ENCODE measurements at places on chromosomes 6 and 20. TPM values are rescaled to one million over a fixed set of nuclear protein-coding genes. Genes with fewer than 3 reads are reported as not detected.

- no peak for DNase-seq
- no peaks in the 10 kb centered on the region for H3K36me3 ChIP-seq
- H3K27ac ChIP-seq = no peak overlapping the region
- no peaks in the 10 kb centered on the region for H3K4me1 ChIP-seq
- no peak overlapping the region for H3K4me3 ChIP-seq
Observed at GRCh38 chr20:23186808-23187207, 100.7 kb upstream of the CD93 start.

GRCh38 chr6:83057705-83058321 lies 7.8 kb downstream of the UBE3D start:
- DNase-seq = peak; percentile 76
- H3K4me3 ChIP-seq = no peak overlapping the region
- H3K36me3 ChIP-seq = peaks cover 28% of the 10 kb centered on the region
- H3K4me1 ChIP-seq = no peaks in the 10 kb centered on the region

BHLHE23 gene
- total RNA-seq = not detected

ANGPT4 gene
- total RNA-seq = 0.23 TPM

ATP6V1G2 gene
- 2.7 TPM for total RNA-seq

DNA sequence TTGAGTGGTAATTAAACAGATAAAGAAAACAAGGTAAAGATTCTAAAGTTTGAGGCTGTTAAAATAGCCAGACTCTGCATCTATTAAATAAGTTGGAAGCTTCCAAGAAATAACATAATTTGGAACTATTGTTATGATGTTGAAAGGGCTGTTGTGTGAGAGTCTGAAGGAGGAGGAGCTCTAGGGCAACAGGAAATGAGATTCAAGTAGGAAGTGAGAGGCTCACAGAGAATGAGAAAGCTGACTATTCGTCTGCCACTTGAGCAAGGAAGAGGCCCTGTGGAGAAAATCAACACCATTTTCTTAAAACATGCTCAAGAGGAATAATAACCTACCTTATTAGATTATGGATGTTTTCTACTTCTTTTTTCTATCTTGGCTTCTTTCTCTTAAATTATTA lies 185.2 kb downstream of the SLC24A3 start:
- H3K27me3 ChIP-seq = no peaks in the 10 kb centered on the region
- H3K4me1 ChIP-seq = no peaks in the 10 kb centered on the region
- H3K36me3 ChIP-seq = no peaks in the 10 kb centered on the region
- DNase-seq = no peak
- no peak overlapping the region for H3K27ac ChIP-seq

DNA sequence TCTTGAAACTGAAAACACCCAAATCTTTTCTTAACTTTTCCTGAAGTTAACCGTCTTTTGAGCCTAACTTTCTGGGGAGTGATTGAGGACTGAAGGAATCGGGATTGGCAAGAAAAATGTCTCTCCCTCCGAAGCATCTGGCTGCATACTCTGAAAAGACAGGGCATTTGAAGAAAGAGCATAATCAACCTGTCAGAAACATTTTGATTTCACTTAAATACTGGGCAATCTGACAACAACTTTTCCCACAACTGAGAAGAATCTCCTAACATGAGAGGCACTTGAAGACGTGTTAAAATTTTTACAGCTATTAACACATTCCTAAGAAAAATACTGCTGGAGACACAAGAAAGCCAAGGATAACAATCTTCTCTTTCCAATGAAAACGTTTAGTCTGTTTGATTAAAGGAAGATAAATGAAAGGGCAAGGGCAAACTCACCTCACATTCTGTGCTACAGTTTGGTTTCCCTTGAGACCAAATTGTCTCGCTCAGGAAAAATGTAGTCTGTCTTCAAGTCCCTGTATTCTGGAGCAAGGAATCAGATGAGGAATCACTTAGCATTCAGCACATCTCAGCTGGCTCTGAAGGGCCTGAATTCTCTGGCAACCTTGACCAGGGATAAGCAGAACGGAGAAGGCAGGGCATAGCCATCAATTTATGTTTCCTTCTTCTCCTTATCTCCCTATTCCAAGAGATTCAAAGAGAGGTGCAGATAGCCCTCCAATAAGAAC lies 76.1 kb downstream of the TBX18 start:
- no peaks in the 10 kb centered on the region for H3K27me3 ChIP-seq
- no peaks in the 10 kb centered on the region for H3K36me3 ChIP-seq
- no peak overlapping the region for H3K4me3 ChIP-seq
- no peak overlapping the region for H3K27ac ChIP-seq
- no peak for DNase-seq

SLC17A2 gene
- total RNA-seq = not detected

- no peaks in the 10 kb centered on the region for H3K27me3 ChIP-seq
- peak within 1 kb of the TSS; percentile 88 for H3K4me3 ChIP-seq
- no peaks in the 10 kb centered on the region for H3K36me3 ChIP-seq
- H3K27ac ChIP-seq = peak within 1 kb of the TSS; percentile 97
- no peaks in the 10 kb centered on the region for H3K4me1 ChIP-seq
Observed at GRCh38 chr6:110180228-110181008, at the start of gene CDC40. Gene CDC40 (plus strand): TSS chr6:110180427. CDS start chr6:110180445, 18 bp downstream.

SCGN gene
- total RNA-seq = not detected

- H3K4me3 ChIP-seq = peak overlapping the region; percentile 84
- H3K27ac ChIP-seq = peak overlapping the region; percentile 72
- no peaks in the 10 kb centered on the region for H3K27me3 ChIP-seq
- peaks cover 4% of the 10 kb centered on the region for H3K4me1 ChIP-seq
Observed at GRCh38 chr6:33426590-33427511, 7.0 kb downstream of the SYNGAP1 start.

PSMB1 gene
- 229 TPM for total RNA-seq

APOBEC2 gene
- not detected for total RNA-seq

- no peak overlapping the region for H3K27ac ChIP-seq
- no peak for DNase-seq
- H3K4me1 ChIP-seq = no peaks in the 10 kb centered on the region
- no peak overlapping the region for H3K4me3 ChIP-seq
- H3K27me3 ChIP-seq = no peaks in the 10 kb centered on the region
Observed at GRCh38 chr6:64266351-64266821, 630.8 kb downstream of the PHF3 start.

DNA sequence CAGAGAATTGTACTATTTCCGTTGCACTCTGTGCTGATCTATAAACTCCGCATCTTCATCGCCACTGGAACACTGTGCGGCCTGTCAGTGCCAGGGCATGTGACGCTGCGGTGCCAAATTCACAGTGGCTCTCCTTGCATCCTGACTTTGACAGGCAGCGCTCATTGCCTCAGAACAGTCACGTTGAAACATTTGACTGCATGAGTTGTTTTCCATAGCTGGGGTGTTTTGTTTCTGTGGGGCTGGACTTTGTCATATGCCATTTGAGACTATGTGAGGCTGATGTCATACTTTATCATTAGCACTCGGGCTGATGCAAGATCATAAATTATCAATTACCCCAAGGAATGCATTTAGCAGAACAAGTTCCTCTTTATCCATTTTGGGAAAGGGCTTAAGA lies 32.7 kb downstream of the CFAP61 start:
- H3K27me3 ChIP-seq = peaks cover 11% of the 10 kb centered on the region
- H3K27ac ChIP-seq = no peak overlapping the region
- no peaks in the 10 kb centered on the region for H3K4me1 ChIP-seq
- no peak overlapping the region for H3K4me3 ChIP-seq

DNA sequence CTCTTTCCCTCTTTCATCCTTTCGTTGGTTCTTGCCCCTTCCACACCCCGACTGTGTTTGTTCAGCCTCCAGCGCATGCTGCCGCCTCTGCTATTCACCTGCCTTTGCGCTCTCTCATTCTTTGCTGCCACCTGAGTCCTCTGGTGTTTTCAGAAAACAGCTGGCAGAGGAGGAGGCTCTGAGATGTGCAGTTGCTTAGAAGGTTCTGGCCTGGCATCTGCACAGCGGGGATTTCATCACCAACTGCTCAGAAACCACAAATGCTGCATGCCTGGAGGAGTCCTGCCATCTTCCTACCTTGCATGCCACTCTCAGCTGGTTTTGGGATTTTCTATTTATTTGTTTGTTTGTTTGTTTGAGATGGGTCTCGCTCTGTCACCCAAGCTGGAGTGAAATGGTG lies 39.2 kb upstream of the CLDN20 start:
- DNase-seq = no peak
- H3K27me3 ChIP-seq = no peaks in the 10 kb centered on the region
- H3K4me3 ChIP-seq = no peak overlapping the region
- H3K27ac ChIP-seq = no peak overlapping the region

GRCh38 chr6:141426400-141426980 lies 706.2 kb upstream of the GJE1 start:
- H3K4me3 ChIP-seq = no peak overlapping the region
- no peaks in the 10 kb centered on the region for H3K36me3 ChIP-seq
- no peak overlapping the region for H3K27ac ChIP-seq
- no peaks in the 10 kb centered on the region for H3K4me1 ChIP-seq
- no peaks in the 10 kb centered on the region for H3K27me3 ChIP-seq

NKAIN4 gene
- not detected for total RNA-seq

GRCh38 chr6:6703699-6704098 lies 115.2 kb downstream of the LY86 start:
- peaks cover 7% of the 10 kb centered on the region for H3K27me3 ChIP-seq
- H3K4me3 ChIP-seq = no peak overlapping the region
- no peak overlapping the region for H3K27ac ChIP-seq
- peaks cover 7% of the 10 kb centered on the region for H3K4me1 ChIP-seq
- H3K36me3 ChIP-seq = no peaks in the 10 kb centered on the region
- DNase-seq = no peak

- no peak overlapping the region for H3K27ac ChIP-seq
- H3K27me3 ChIP-seq = no peaks in the 10 kb centered on the region
- no peak for DNase-seq
- no peak overlapping the region for H3K4me3 ChIP-seq
Observed at GRCh38 chr6:20217324-20217855, 5.1 kb upstream of the MBOAT1 start.

DNA sequence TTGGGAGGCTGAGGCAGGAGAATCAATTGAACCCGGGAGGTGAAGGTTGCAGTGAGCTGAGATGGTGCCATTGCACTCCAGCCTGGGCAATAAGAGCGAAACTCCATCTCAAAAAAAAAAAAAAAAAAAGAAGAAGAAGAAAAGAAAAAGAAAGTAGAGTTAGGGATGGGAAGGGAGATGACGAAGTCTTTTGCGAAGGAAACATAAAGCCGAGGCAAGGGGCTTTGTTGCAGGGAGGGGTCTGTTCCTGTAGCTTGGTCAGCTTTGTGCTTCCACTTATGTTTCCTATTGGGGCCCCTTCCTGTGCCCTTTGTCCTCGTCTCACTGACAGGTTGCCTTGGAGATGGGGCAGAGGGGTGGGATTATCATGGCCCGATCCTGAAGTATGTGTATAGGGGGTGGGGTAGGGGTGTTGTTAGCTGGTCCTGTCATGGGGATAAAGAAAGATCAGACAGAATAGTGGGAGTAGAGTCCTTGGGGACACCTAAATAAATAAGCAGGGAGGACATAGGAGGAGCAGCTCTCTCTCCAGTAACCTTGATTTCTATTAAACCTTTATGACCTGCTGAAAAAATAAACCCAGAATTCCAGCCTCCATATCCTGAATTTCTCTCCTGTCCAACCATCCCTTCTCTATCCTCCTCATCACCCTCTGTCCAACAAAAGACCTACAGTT lies 1.1 kb upstream of the CLIC1 start:
- DNase-seq = peak; percentile 60
- peak overlapping the region; percentile 87 for H3K27ac ChIP-seq
- peak overlapping the region; percentile 51 for H3K4me3 ChIP-seq
- no peaks in the 10 kb centered on the region for H3K27me3 ChIP-seq
- H3K4me1 ChIP-seq = peaks cover 18% of the 10 kb centered on the region

DNA sequence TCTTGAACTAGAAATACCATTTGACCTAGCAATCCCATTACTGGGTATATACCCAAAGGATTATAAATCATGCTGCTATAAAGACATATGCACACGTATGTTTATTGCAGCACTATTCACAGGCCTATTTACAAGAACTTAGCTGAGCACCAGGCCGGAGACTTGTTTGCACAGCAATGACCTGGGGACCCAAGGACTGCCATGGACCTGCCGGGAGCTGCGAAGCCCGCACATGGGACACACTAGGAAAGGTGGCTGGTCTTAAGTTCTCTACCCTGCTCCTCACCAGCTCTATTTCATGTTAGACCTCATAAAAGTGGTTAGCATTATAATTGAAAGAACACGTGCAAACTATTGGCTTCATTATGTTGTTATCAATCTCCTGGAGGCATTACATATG lies 70.4 kb upstream of the CST7 start:
- H3K4me1 ChIP-seq = no peaks in the 10 kb centered on the region
- H3K36me3 ChIP-seq = no peaks in the 10 kb centered on the region
- no peaks in the 10 kb centered on the region for H3K27me3 ChIP-seq
- DNase-seq = no peak
- no peak overlapping the region for H3K4me3 ChIP-seq

SMPDL3A gene
- total RNA-seq = 2.8 TPM

MMP24 gene
- total RNA-seq = 5.9 TPM

DNA sequence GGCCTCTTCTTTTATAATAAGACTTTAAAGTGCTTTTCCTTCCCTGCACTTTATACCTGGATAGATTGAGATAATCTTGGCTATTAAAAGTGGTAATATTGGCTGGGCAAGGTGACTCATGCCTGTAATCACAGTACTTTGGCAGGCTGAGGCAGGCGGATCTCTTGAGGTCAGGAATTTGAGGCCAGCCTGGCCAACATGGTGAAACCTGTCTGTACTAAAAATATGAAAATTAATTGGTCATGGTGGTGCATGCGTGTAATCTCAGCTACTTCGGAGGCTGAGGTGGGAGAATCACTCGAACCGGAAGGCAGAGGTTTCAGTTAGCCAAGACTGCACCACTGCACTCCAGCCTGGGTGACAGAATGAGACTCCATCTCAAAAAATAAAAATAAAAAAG lies 197.1 kb upstream of the RGS17 start:
- DNase-seq = no peak
- H3K4me3 ChIP-seq = no peak overlapping the region
- no peaks in the 10 kb centered on the region for H3K27me3 ChIP-seq

DNA sequence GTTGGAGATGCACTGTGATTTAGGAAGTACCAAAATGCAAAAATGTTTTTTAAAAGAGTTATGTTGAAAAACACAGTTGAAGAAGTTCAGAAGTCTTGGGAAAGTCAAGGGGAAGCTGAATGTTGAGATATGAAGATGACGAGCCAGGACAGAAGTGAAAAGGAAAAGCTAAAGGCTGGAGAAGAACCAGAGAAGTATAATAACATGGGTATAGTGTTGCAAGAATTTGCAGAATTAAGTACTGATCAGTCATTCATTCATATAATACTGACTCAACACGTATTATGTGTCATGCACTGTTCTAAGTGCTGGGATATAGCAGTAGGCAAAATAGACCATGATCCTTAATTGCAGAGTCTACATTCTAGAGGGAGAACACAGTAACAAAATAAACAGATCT lies 432.8 kb downstream of the CDC5L start:
- H3K27ac ChIP-seq = no peak overlapping the region
- H3K36me3 ChIP-seq = no peaks in the 10 kb centered on the region
- no peaks in the 10 kb centered on the region for H3K4me1 ChIP-seq
- no peak for DNase-seq
- no peaks in the 10 kb centered on the region for H3K27me3 ChIP-seq
- H3K4me3 ChIP-seq = no peak overlapping the region

CCN6 gene
- not detected for total RNA-seq

GRCh38 chr6:113205553-113205952 lies 651.6 kb upstream of the MARCKS start:
- H3K4me3 ChIP-seq = no peak overlapping the region
- H3K4me1 ChIP-seq = no peaks in the 10 kb centered on the region
- no peak overlapping the region for H3K27ac ChIP-seq
- H3K36me3 ChIP-seq = no peaks in the 10 kb centered on the region
- no peak for DNase-seq

GRCh38 chr20:1206366-1207148 lies 3.3 kb downstream of the C20orf202 start:
- H3K36me3 ChIP-seq = no peaks in the 10 kb centered on the region
- no peaks in the 10 kb centered on the region for H3K4me1 ChIP-seq
- H3K4me3 ChIP-seq = no peak overlapping the region
- no peak for DNase-seq
- no peak overlapping the region for H3K27ac ChIP-seq
